ENCODE measurements at places on chromosomes 6 and 20. TPM values are rescaled to one million over a fixed set of nuclear protein-coding genes. Genes with fewer than 3 reads are reported as not detected.

The SNAP25 gene
- total RNA-seq = 85.4 TPM

DNA sequence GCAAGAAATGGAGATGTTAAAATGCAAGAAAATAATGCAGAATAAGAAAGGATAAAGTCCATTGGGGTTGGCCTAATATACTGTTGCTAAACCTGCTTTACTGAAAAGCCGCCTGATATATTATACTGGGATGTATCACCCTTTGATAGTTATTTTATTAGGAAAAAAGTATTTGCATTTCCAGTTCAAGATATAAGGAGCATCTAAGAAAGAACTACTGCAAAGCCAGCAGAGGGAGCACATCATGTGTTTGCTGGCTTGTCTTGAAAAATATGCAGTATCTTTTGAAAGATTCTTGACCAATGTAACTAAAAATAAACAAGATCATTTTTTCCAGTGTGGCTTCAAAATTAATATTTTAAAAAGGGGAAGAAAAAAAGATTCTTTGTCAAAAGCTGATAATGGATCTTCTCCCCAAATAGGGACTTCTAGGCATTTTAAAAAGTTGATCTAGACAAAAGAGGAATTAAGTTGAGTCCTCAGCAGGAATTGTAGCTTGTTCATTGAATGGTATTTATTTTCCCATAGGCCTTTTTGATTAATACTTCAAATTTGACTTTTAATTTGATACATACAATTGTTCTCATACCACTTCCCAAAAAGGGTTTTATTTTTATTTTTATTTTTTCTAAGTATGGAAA is 214.9 kb downstream of the ZFAND3 start:
- ATAC-seq = no peak

- ATAC-seq = no peak
These were observed 3.4 kb upstream of the GATA5 start for GRCh38 chr20:62479156-62479555.

DNA sequence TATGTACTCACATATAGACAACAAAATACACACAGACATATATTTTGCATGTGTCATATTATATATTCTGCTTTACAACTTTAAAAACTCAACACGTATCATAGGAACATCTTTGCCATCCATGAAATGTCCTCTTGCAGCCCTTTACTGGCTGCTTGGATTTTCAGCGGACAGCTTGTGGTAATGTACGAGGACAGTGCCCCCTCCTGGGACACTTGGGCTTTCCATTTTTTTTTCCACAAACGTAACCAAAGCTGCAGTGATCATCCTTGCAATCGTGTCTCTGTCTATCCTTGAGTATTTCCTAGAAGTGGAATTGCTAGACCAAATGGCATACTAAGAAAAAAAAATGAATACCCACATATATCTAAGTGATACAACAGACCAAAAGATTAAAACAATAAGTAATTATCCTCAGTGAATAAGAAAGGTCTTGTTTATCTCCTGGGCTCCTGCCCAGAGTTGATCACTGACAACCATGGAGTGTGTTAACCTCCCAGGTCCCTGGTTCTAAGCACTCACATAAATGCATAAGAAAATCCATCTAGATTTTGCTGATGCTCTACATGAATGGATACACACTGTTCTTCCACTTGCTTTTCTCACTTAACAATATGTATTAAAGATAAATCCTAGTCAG is 18.1 kb downstream of the BPI start:
- peak; percentile 70 for ATAC-seq

DNA sequence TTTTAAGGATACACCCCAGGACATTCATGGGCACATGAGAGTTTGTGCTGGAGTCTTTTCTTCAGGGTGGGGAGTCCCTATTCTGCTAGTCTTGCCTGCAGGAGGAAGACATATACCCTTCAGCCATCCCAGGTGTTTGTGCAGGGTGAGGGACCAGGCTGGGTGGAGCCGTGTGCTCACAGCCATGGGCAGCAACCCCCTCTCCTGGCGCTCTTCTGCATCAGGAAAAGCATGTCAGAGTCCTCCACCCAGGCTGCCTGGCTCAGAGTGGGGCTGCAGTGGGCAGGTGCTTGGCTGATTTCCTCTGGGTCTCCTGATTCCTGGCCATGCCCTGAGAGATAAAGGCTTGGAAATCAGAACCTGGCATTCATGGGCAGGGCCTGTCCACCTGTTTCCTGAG is 22.7 kb upstream of the MLN start:
- ATAC-seq = no peak

All from motor neuron (in vitro differentiated cells).